Fibroblast of villous mesenchyme (primary cell): ENCODE measurements at places on chromosomes 13 and 19.

DNA sequence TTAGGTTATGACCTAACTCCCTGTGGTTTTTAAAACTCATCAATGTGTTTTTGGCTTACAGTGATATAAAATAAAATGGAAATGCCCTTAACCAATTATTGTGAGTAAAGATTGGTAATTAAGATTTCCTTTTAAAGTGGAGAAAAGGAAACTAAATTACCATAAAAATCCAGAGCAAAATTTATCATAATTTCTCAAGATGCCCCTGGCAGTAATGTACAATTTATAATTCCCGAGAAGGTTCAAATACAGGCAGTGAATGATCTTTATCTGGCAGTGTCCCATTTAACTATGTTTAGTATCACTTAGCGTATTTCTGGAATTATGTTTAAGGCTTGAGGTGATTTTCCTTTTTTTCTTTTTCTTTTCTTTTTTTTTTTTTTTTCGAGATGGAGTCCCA, 61.5 kb downstream of the ESD start:
- no peak for DNase-seq

DNA sequence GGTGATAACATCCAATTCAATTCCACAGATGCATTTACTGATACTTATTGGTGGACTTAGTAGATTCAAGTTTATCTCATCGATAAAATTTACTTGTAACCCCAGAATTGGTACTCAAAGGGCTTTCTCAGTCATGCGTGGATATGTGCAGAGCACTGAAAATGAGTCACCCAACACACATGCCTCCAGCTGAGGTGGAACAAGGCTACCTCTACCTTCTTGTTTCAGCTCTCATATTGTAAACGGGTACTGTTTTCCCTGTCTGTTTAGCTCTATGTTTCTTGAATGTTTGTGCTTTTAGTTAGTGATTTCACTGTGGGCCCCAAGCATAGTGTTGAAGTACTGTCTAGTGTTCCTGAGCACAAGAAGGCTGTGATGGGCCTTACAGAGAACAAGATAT, 1.5 kb downstream of the LRRC63 start:
- DNase-seq: no peak

DNA sequence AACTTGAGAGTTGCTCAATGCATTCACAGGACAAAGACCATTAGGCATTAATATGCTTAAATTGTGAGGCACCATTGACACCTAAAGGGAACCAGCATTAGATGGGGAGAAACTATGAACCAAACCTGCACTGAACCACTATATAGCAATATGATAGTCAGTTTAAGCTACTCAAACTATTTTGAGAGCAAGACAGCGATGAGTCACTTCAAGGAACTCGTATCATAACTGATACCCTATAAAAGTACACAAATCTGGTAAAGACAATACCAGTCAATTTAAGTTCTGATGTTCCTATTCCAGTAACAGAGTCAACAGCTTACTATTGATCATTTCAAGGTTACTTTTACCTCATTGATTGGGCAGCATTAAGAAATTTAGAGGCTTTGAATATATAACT, 151.3 kb upstream of the ATXN8OS start:
- DNase-seq: no peak

DNA sequence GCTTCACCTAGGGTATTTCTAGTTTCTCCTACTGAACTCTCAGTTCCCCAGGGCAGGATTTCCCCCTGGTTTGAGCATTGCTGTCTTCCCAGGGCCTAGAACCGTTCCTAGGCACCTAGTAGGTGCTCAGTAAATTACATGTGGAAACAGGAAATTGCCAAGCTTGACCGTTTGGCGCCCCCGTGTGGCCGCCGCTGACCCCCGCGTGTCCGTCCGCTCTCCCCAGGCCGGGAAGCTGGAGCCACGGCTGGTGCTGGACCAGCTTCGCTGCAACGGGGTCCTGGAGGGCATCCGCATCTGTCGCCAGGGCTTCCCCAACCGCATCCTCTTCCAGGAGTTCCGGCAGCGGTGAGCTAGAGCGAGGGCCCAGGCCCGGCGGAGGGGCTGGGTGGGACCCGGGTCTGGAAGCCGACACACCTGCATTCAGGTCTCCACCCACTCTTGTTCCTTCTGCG, 55.5 kb downstream of the MYH14 start:
- no peak for DNase-seq

- no peak for DNase-seq
Measured at GRCh38 chr13:113639616-113640262, 18.3 kb downstream of the ATP4B start.

- DNase-seq: no peak
Measured at GRCh38 chr13:75175575-75175974, 306.4 kb downstream of the TBC1D4 start.

DNA sequence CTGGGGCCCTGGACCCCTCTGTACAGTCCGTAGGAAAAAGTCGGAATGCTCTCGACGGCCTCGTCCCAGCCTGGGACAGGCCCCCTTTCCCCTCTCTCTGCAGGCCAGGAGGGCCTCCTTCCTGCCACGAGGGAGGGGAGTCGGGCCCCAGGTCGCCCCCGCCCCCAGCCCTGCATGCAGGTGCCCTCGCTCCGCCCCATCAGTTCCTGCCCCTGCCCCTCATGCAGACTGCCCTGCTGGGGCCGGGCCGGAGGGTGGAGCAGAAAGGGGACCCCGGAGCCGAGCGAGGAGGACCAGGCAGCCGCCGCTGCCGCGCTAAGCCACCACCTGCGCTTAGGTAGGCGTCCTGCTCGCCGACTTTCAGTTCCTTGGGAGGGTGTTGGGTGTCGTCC, 7.3 kb downstream of the LYL1 start:
- DNase-seq: no peak

GRCh38 chr13:79155883-79156282, 250.2 kb downstream of the RBM26 start:
- DNase-seq: no peak

DNA sequence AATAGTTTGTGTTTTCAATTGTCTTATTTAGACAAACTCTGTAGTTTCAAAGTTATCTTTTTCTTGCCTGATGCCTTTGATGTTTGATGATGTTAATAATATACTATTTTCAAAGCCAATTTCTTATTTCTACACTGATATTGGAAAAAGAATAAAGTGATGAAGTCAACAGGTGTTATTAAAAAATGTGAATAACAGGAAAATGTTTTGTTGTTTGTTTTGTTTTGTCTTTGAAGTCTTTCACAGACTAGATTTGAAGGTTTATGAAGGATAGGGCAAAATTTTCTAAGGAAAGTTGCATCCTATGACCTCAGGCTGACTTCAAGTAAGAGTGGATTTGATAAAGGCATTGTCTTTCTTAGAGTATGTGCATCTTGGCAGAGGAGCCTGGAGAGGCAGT, 31.2 kb downstream of the ZNF790 start:
- DNase-seq: no peak

DNA sequence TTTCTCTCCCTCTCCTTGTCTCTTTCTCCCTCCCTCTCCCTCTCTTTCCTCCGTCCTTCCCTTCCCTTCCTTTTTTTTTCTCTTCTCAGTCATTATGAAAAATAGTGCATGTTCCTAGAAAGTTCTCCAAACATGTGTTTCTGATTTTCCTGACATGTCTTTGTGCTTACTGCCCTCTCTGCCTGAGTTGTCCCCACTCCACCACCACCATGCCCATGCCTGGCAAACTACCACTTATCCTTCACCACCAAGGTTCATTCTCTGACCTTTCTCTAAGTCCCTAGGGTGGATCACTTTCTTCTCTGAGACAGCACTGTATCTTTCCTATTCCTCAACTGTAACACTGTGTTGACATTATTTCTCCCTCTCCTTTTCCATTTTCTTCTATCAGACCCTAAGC, 98.2 kb downstream of the LACC1 start:
- DNase-seq: no peak

DNA sequence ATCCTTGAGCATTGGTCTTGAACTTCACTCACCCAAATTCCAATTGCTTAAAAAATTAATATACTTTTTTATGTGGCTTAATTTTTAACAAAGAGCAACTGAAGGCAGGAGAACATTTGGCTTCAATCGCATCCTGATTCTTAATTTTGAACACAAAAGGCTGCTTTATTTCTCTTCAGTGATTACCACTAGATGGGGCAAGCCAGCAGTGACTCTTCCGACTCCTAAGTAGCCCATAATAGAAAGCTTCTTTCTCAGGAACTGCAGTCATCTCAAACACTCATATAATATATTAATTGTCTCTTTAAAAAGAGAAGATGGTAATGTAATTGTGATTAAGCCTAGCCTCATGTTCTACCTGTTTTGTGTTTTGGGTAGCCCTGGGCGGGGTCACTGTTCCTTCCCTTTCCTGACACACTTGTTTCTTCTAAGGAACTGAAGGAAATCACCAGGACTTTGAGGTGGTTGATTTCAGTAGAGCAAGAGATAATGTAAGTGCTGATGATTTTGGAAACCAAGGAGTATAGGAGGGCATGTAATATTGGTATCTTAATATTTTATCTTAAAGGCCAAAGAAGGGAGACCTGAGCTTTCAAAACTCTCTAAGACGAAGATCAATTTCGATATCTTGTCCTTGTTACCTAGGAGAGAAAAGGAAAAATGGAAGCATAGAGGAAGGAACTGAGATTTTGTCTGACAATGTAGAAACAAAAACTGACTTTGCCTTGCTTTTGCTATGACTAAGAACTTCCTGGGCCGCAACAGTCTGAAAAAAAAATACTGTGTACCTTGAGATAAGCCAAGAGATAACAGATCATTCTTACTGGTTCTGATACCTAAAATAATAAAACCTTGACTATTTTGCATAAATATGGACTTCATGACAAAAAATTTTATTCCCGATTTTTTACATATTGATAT, 73.1 kb downstream of the TNFSF13B start:
- DNase-seq: peak; percentile 42

- no peak for DNase-seq
Measured at GRCh38 chr19:49809160-49809940, 3.7 kb downstream of the FUZ start.

GRCh38 chr19:11982526-11982925, 17.7 kb downstream of the ZNF763 start:
- no peak for DNase-seq

GRCh38 chr19:30566681-30567420, 194.7 kb downstream of the ZNF536 start:
- DNase-seq: no peak

DNA sequence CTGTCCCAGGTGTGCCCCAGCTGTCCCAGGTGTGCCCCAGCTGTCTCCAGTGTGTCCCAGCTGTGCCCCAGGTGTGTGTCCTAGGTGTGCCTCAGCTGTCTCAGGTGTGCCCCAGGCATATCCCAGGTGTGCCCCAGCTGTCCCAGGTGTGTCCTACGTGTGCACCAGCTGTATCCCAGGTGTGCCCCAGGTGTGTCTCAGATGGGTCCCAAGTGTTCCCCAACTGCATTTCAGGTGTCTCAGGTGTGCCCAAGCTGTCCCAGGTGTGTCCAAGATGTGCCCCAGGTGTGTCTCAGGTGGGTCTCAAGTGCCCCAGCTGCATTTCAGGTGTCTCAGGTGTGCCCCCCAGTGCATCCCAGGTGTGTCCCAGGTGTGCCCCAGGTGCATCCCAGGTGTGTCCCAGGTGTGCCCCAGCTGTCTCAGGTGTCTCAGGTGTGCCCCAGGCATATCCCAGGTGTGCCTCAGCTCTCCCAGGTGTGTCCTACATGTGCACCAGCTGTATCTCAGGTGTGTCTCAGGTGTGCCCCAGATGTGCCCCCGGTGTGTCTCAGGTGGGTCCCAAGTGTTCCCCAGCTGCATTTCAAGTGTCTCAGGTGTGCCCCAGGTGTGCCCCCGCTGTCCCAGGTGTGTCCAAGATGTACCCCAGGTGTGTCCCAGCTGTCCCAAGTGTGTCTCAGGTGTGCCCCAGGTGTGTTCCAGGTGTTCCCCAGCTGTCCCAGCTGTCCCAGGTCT, 1.3 kb upstream of the GRK1 start:
- no peak for DNase-seq

DNA sequence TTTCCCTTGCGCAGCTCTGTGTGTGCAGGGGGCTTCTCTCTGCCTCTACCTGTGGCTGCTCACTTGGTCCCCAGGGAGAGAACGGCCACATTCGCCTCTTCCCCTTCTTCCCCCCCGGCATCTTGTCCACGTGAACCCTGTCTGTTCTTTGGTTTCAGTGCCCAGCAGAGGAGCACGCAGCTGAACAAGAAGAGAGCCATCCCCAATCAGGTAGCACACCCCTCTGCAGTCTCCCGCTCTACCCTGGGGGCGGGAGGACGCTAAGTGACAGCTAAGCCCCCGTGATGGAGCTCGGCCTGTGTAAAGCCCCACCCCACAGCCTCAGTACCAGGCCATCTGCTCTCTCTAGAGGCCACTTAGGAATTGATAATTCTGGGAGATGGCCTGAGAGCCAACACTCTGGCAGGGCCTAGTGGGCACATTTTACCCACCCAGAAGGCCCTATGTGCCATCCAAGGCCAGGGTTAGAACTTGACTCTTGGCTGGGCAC, 30.2 kb downstream of the TMED1 start:
- DNase-seq: no peak

DNA sequence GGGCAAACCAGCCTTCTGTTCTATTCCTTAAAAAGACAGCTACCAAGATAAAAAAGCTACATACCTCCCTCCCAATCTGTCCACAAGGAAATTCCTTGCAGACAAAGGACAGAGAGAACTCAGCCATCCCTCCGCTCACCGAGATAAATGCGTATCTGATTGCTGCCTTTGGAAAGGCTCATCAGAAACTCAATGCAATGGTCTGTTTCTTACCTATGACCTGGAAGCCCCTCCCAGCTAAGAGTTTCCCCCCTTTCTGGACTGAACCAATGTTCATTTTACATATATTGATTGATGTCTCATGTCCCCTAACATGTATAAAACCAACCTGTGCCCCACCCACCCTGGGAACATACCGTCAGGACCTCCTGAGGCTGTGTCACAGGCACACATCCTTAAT, 11.6 kb downstream of the BTBD2 start:
- DNase-seq: no peak

- peak; percentile 69 for DNase-seq
Measured at GRCh38 chr13:40974460-40975407, 44.4 kb downstream of the ELF1 start.

DNA sequence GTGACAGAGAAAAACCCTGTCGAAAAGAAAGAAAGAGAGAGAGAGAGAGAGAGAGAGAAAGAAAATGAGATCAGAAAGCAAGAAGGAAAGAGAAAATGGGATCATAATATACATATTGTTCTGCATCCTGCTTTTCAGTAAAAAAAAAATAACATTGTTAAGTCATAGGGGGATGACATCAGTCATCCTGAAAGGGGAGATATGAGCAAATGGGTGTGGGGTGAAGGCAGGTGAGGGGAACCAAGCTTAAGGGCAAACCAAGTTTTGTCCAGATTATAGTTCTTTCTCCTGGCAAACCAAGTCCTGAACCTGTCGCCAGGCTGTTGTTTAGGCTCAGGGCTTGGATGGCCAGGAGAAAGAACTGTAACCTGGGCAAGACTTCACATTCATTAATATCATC, 92.6 kb upstream of the TMTC4 start:
- DNase-seq: no peak

DNA sequence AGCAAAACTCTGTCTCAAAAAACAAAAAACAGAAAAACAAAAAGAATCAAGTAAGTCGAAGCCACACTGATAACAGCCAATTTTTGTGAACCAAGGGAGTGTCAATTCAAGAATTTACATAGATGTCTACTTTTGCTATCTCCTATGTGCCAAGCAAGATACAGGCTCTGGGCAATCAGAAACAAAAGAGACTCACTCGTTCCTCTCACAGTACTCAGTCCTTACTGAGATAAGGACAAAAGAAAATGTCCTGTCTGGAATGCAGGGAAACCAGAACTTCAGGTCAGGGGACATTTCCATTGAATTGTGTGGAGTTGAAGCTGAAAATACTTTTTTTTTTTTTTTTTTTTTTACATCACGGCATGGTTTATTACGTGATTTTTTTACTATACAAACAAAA, 53.0 kb downstream of the NLRP12 start:
- DNase-seq: no peak

- peak; percentile 65 for DNase-seq
Measured at GRCh38 chr19:2302319-2303210, 5.4 kb downstream of the LINGO3 start.
